ELF-1 (cell line): ENCODE measurements at places on chromosomes 7 and 10.

DNA sequence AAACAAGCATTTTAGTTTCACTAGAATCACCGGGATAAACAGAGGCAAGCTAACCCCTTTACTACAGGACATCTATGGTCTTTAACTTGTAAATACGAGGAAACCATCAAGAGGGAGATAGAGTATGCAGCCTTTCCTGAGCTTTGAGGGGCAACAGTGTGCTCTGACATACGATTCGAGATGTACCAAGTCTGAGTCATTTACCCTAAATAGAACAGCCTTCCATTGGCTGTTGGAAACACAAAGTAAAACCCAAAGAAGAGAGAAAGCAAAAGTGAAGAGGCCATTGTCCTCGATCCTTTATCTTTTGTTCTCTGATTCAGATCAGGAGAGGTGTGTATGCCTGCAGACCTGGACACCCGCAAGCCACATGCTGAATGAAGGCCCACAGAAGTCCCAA lies 289.5 kb downstream of the KCNMA1 start:
- DNase-seq = no peak

DNA sequence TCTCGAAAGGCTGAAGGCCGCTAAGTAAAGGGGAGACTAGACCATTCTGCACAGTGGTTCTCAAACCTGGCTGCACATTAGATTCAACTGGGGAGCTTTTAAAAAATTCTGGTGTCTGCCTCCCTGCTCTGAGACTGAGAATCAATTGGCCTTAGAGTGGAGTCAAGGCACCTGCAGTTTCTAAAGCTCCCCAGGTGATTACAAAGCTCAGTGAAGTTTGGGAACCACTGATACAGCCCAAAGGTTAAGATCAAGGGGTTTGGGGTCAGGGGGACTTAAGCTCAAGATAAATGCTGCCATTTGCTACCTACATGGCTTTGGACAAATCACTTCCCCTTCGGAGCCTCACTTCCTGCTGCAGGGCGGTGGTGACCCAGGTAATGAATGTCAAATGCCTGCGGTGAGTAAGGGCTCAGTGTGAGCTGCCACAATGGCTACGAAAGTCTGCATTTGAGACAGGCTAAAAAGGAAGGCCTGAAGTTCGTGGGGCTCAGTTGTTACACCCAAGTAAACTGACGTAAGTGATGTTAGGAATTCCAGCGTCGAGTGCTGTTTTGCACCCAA lies 72.3 kb downstream of the TLL2 start:
- DNase-seq = no peak

GRCh38 chr10:37865957-37866803 lies 8.8 kb upstream of the ZNF248 start:
- DNase-seq = no peak

GRCh38 chr10:31697271-31698180 lies 231.1 kb downstream of the ARHGAP12 start:
- peak; percentile 22 for DNase-seq

DNA sequence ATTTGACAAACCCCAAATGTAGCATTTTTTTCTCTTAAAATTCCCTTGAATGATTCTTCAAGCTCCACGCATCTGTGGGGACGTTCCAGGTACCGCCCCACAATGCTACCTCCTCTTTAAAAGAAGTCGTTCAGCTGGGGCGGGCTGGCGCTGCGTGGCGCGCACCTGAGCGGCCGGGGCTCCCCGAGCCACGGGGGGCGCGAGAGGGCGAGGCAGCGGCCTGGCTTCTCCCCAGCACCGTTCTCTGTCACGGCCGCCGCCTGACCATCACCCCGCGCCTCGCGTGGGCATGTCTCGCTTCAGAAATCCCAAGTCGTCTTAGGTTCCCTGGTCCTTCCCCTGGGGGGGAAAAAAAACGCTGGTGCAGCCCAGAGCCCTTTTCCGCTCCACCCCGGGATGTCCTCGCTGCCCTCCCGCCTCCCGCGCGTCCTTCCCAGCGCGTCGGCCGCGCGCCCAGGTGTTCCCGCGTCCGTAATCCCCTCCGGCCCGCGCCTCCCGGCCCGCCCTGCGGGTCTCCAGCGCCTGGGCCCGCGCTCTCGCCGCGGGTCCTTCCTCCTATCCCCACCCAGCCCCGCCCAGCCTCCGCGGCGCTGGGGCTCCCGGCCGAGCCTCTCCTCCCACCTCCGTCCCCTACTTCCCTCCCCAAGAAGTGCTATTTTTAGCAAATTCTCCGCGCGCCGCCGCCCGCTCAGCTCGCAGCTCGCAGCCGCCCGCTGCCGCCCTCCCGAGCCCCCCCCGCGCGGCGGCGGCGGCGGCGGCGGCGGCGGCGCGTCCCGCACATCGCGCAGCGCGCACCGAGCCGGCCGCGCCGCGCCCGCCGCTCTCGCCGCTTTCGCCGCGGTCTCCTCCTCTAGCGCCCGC lies 58.7 kb upstream of the PRPS1L1 start:
- DNase-seq = peak; percentile 24

DNA sequence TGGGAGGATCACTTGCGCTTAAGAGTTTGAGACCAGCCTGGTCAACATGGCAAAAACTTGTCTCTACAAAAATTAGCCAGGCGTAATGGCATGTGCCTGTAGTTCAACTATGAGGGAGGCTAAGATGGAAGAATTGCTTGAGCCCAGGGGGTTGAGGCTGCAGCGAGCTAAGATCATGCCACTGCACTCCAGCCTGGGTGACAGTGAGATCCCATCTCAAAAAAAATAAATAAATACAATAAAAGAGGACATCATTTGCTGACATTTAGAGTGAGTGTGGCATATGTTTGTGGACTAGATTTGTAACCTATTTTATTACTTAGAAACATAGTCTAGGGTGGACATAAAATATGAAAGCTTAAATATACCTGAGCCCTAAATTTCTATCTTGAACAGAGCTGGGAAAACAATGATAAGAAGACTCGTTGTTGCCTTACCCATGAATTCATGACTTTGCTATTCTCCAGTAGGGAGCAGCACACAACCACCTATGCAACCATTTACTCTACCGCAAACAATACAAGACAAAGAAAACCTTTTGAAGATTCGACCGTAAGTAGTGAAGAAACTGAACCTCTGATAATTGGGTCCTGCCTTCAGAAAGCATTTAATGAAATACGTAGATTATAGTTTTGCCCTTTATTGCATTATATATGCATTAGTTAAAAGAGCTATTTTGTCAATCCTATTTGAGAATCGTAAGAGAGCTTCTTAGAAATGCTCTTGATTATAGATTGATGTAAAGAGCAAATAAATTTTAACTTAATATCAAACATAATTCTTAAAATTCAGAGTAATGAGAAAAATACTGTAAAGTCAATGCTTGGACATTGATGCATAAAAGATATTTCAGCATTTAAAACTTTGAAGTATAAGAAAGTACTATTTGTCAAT lies 83.5 kb downstream of the GNAT3 start:
- peak; percentile 33 for DNase-seq

GRCh38 chr10:12965571-12965970 lies 35.9 kb downstream of the CCDC3 start:
- DNase-seq = no peak

DNA sequence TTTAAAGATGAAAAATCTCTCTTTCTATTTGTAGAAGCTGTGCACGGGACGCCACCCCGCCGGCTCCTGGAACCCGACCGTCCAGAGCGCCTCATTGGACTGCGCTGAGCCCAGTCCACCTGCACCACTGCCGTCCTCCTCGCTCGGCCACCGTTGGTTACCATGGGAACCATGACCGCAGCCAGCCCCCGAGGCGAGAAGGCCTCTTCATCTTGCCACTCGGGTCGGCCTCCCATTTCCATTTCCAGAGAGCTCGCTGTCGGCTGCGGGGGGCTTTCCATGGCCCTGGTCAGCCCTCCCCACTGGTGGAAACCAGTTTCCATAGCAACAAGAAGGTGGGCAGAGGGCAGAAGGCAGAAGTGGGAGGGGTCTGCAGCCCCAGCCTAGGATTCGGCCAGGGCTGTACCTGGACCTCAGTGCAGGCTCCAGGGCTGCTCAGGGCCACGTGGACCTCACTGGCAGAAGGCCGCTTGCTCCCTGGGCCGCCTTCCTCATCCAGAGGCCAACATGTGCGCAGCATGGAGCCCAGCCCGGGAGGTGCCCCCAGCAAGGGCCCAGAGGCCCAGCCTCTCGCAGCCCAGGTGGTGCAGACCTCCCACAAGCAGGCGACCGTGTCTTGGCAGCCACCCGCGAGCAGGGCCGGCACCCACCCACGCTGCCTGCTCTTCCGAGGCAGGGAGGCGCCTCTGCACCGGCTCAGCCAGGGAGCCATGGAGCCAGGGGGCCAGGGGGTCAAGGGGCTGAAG lies 283.5 kb upstream of the PPP2R2D start:
- DNase-seq = peak; percentile 76

DNA sequence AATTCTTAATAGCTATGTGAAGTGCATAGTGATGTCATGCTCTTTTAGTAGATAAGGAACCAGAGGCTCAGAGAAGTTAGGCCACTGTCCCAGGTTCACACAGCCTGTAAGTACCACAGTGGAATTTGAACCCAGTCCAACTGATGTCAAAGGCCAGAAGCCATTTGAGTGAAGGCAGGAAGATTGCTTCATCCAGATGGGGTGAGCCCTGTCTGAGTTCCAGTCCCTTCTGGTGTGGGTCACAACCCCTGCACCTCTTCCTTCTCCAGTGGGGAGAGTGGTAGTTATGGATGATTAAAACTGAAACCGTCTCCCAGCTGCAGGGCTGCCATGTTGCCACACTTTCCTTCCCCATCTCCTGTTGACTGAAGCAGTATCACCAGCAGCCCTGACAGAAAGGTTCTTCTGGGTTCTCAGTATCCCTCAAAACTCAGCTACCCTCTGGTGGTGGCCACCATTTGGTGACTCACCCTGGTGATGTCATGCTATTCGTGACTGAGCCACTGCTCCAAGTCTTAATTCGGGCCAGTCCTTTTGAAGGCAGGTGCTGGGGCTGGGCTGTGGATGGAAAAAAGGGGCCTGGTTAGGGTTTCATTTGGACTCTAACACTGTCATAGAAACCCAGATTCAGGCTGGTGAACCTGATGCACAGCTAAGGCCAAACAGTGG lies 1.5 kb upstream of the C10orf95 start:
- no peak for DNase-seq
